ENCODE measurements at places on chromosomes 6 and 20. TPM values are rescaled to one million over a fixed set of nuclear protein-coding genes. Genes with fewer than 3 reads are reported as not detected.

Gene SMLR1
- not detected for total RNA-seq

Gene SEC63
- 4.0 TPM for total RNA-seq

Gene SEMG1
- not detected for total RNA-seq

Gene ULBP1
- not detected for total RNA-seq

Gene TMC2
- total RNA-seq = not detected

Gene WFDC6
- total RNA-seq = not detected

Gene TMEM170B
- 1.2 TPM for total RNA-seq

Gene PTCHD4
- 9.0 TPM for total RNA-seq

Gene OPN5
- total RNA-seq = not detected

Gene ELOVL2
- total RNA-seq = 2.3 TPM

Gene LPA
- not detected for total RNA-seq

Gene LTB
- not detected for total RNA-seq

Gene DSTN
- 168 TPM for total RNA-seq

Gene TOX2
- 3.5 TPM for total RNA-seq

Gene OARD1
- total RNA-seq = 25.5 TPM

Gene FAM209B
- not detected for total RNA-seq

Gene TGM2
- 129 TPM for total RNA-seq

Gene EFCAB8
- not detected for total RNA-seq

Gene FOXC1
- total RNA-seq = 6.5 TPM

Gene PPP1R3G
- total RNA-seq = not detected

Gene SUN5
- not detected for total RNA-seq

Gene PHACTR1
- total RNA-seq = 7.8 TPM

Gene OXT
- not detected for total RNA-seq

Gene LY6G6C
- not detected for total RNA-seq

Gene FABP7
- total RNA-seq = not detected

Gene ZC3H12D
- 0.16 TPM for total RNA-seq

Gene TCP11
- total RNA-seq = not detected

Gene ZBTB46
- 0.19 TPM for total RNA-seq

Gene HFE
- total RNA-seq = 3.4 TPM

Gene IPCEF1
- total RNA-seq = not detected

Gene CST2
- total RNA-seq = not detected

Gene HLA-DOA
- not detected for total RNA-seq

Gene SPATS1
- not detected for total RNA-seq

Gene RIPPLY2
- total RNA-seq = not detected

Gene PNPLA1
- not detected for total RNA-seq

Gene C20orf96
- total RNA-seq = 0.50 TPM

Gene BPIFB1
- total RNA-seq = not detected

Gene TMEM244
- total RNA-seq = not detected

Gene C6orf141
- 6.5 TPM for total RNA-seq

Gene TRAPPC3L
- 0.06 TPM for total RNA-seq

Gene CCHCR1
- 29.2 TPM for total RNA-seq

Gene IL20RA
- not detected for total RNA-seq

Gene TPX2
- 183 TPM for total RNA-seq

Gene ANKRD66
- not detected for total RNA-seq

Gene MAFB
- not detected for total RNA-seq

Gene ADGRB3
- total RNA-seq = 0.24 TPM

Gene ARID1B
- 15.5 TPM for total RNA-seq

Gene RBBP8NL
- total RNA-seq = not detected

Gene BACH2
- total RNA-seq = 0.30 TPM

Gene NRSN1
- total RNA-seq = not detected

Gene APOBEC2
- total RNA-seq = not detected

Gene ME1
- 12.1 TPM for total RNA-seq

Gene FAM162B
- not detected for total RNA-seq

Gene SLC22A7
- total RNA-seq = not detected

Gene GRIK2
- not detected for total RNA-seq

Gene ANKRD6
- 1.0 TPM for total RNA-seq

Gene ZNF311
- 0.40 TPM for total RNA-seq

Gene GTSF1L
- not detected for total RNA-seq

Data from HT1080 (cell line).